Activated naive CD4-positive, alpha-beta T cell treated with anti-CD3 and anti-CD28 coated beads for 36 hours (primary cell): ENCODE measurements at places on chromosomes 13 and 19. TPM values are rescaled to one million over a fixed set of nuclear protein-coding genes. Genes with fewer than 3 reads are reported as not detected.
A peak's percentile ranks its signal among the peaks of the same experiment; 100 is the strongest.

- H3K27me3 ChIP-seq: peaks cover 17% of the 10 kb centered on the region
- H3K4me3 ChIP-seq: no peak overlapping the region
- no peaks in the 10 kb centered on the region for H3K36me3 ChIP-seq
These were observed 59.5 kb downstream of the KCNC3 start for GRCh38 chr19:50269653-50270052.

GRCh38 chr13:31224963-31225559 lies 25.3 kb downstream of the B3GLCT start:
- H3K36me3 ChIP-seq: peaks cover 3% of the 10 kb centered on the region
- H3K27ac ChIP-seq: no peak overlapping the region
- peaks cover 5% of the 10 kb centered on the region for H3K4me1 ChIP-seq
- DNase-seq: no peak
- H3K4me3 ChIP-seq: no peak overlapping the region

The CEACAM19 gene
- total RNA-seq: 0.17 TPM

GRCh38 chr13:24746618-24747247 lies 17.2 kb upstream of the RNF17 start:
- no peak for DNase-seq
- H3K27ac ChIP-seq: no peak overlapping the region
- H3K4me3 ChIP-seq: peak overlapping the region; percentile 57
- peaks cover 11% of the 10 kb centered on the region for H3K4me1 ChIP-seq
- peaks cover 46% of the 10 kb centered on the region for H3K27me3 ChIP-seq
- no peaks in the 10 kb centered on the region for H3K36me3 ChIP-seq

The ZFP30 gene
- 11.4 TPM for total RNA-seq

The ZNF737 gene
- total RNA-seq: 7.9 TPM

The ZAR1L gene
- not detected for total RNA-seq
